Endothelial cell of umbilical vein (primary cell): ENCODE measurements at places on chromosomes 6 and 20. TPM values are rescaled to one million over a fixed set of nuclear protein-coding genes. Genes with fewer than 3 reads are reported as not detected.
A peak's percentile ranks its signal among the peaks of the same experiment; 100 is the strongest.

- no peak for DNase-seq
Observed at GRCh38 chr20:39630215-39630908, 668.2 kb downstream of the DHX35 start.

DNA sequence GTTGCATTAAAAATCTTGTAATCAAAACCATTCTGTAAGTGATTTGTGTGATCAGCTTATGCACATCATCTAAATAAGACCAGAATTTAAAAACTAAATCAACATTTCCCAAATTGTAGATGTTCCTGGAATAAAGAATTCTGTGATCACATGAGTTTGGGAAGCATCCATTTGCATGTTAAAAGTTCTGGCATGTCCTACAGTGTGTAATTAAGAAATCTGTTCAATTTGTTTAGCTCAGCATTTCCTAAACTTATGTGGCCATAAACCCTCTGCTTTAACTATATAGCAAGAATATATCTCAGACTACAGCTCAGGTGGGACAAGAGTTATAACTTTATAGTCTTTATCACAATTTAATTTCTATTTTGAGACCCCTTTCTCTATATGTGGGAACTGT is 399.1 kb downstream of the LAMA2 start:
- DNase-seq: no peak

DNA sequence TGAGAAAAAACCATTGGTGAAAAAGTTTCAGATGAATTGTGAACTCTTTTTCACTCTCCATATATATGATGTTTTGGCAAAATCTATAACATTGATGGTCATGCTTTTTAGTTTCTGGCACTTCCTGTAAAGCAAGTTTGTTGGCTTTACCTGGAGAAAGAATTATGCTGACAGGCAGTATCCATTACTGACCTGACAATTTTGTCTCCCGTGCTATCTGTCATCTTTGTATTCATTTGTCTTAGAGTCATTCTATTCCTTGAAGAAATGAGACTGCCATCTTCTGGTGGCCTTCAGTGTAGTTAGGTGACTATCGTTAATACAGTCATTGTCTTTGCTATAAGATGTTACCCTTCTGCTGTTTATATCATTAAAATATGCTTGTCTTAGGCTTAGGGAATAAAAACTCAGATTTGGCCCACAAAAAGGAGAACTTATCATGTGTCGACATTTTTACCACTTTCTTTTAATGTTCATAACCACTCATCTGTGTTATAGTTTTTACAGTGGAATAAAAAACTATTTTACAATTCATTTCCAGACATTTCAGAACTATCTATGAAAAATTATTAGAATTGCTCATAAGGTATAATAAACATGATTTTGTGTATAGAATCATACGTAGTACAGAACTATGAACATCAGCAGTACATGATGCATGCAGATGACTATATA is 707.0 kb downstream of the EPM2A start:
- DNase-seq: peak; percentile 59

DNA sequence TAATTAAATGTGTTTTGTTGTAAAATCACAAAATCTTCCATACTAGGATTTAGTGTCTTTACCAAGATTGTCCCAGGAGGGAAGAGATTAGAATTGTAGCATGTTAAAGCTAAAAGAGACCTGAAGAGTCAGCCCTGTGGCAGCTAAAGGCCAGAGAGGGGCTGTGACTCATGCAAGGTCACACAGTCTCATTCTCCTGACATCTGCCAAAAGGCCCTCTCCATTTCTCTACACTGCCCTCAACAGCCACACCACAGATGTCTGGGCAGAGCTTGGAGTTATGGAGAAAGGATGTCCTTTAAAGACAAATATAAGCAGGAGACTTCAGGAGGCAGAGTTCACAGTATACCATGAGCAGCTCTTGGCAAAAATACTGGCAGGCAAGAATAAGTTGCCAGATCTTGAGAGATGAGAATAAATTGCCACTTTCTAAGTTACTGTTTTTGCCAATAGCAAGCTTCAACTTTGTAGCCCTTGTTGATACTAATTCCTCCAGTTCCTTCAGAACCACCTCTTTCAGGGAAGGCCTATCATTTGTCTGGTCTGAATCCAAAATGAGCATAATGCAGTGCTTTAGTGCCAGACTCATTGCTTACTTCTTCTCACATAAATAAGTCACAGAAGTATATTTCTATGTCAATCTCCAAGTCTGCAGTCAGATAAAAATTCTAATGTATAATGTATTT is 41.7 kb downstream of the AKIRIN2 start:
- DNase-seq: peak; percentile 22

GRCh38 chr6:166201878-166202277 is 34.2 kb upstream of the TBXT start:
- DNase-seq: no peak

DNA sequence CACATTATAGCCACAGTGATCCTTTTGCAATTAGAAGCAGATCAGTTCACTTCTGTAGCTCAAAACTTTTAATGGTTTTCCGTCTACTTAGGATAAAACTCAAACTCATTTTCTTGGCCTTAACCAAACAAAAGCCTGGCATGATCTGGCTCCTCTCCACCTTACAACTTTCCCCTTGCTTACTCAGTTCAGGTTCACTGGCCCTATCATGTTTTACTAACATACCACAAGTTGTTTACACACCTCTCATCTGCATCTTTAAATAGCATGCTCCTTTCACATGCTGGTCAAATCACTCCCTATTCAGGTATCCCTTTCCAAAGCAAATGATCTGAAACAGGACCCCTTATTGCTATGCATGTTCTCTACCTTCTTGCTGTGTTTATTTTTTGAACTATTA is 191.4 kb upstream of the FAM83B start:
- DNase-seq: no peak

DNA sequence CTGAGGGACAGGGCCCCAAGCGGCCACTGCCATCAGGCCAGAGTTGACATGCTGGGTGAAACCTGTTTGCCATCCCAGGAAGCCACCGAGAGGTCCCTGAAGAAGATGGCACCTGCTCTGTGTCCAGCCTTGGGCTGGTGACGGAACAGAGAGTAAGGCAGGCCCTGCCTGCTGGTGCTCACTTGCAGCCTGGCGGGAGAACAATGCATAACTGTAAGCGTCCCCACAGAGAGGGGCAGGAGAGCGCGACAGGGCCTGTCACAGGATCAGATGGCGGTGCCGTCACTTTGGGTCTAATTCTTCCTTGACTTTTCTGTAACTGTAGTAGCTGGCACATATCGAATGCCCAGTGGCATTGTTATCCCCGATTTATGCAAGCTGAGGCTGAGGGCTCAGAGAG is 29.0 kb upstream of the VSTM2L start:
- DNase-seq: no peak

- peak; percentile 73 for DNase-seq
Observed at GRCh38 chr6:1624851-1625781, 15.4 kb downstream of the FOXC1 start.

DNA sequence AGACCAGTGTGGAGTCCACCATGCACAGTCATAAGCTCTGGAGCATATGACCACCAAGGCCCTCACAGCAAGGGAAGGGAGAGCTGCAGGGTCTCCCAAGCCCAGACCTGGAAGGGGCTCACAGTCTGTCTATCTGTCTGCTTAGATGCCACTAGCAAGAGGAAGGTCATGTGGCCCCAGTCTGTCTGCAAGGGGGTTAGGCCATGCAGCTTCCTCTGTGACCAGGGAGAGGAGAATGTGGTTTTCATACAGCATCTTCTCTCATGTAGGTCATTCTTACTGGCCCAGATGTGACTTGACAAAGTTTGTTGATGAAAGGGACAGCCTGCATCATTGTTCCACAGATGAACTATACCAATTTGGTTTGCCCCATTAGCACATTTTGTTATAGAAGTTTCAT is 260.8 kb downstream of the FARS2 start:
- DNase-seq: no peak

- DNase-seq: no peak
Observed at GRCh38 chr6:1739220-1739619, 129.5 kb downstream of the FOXC1 start.

- DNase-seq: no peak
Observed at GRCh38 chr20:24479595-24479994, 10.2 kb downstream of the SYNDIG1 start.

The TRAPPC3L gene
- 0.03 TPM in 1 of 2 replicates, not detected in the other for polyA plus RNA-seq

The AK9 gene
- 1.2 and 1.4 TPM in 2 replicates for polyA plus RNA-seq

The IL17F gene
- polyA plus RNA-seq: not detected in 2 replicates

The KHDRBS2 gene
- not detected in 2 replicates for polyA plus RNA-seq

The DSP gene
- 0.02 and 0.03 TPM in 2 replicates for polyA plus RNA-seq

The HLA-DQA1 gene
- polyA plus RNA-seq: not detected in 2 replicates
